ENCODE measurements at places on chromosomes 16 and 17. TPM values are rescaled to one million over a fixed set of nuclear protein-coding genes. Genes with fewer than 3 reads are reported as not detected.

TEX14 gene
- total RNA-seq = not detected

NAGPA gene
- total RNA-seq = 34.7 TPM

KATNIP gene
- 48.6 TPM for total RNA-seq

AGRP gene
- not detected for total RNA-seq

NATD1 gene
- 3.9 TPM for total RNA-seq

ST6GALNAC1 gene
- 363 TPM for total RNA-seq

RPL27 gene
- total RNA-seq = 459 TPM

TBX2 gene
- total RNA-seq = 9.0 TPM

KRT222 gene
- 1.0 TPM for total RNA-seq

CSH1 gene
- total RNA-seq = not detected

OR4D1 gene
- not detected for total RNA-seq

CAVIN1 gene
- 246 TPM for total RNA-seq

SEZ6L2 gene
- total RNA-seq = 6.1 TPM

MCRIP2 gene
- 100 TPM for total RNA-seq

DYNLRB2 gene
- not detected for total RNA-seq

ABAT gene
- total RNA-seq = 12.1 TPM

SECTM1 gene
- 268 TPM for total RNA-seq

DNASE1 gene
- 36.0 TPM for total RNA-seq

PRSS21 gene
- 0.58 TPM for total RNA-seq

CHST4 gene
- total RNA-seq = not detected

ANKFN1 gene
- total RNA-seq = 0.22 TPM

CLEC3A gene
- total RNA-seq = not detected

SLC5A11 gene
- 2.4 TPM for total RNA-seq

TVP23A gene
- not detected for total RNA-seq

ITGAD gene
- total RNA-seq = not detected

PPP1R27 gene
- 0.52 TPM for total RNA-seq

SCIMP gene
- total RNA-seq = 2.8 TPM

ABCA10 gene
- 14.2 TPM for total RNA-seq

CCL16 gene
- 0.20 TPM for total RNA-seq

ATP2A1 gene
- total RNA-seq = 1.6 TPM

TBC1D3 gene
- total RNA-seq = not detected

ZNF500 gene
- total RNA-seq = 11.0 TPM

KRTAP9-8 gene
- total RNA-seq = not detected

RHBDL3 gene
- 1.3 TPM for total RNA-seq

TOP2A gene
- 11.4 TPM for total RNA-seq

MT4 gene
- total RNA-seq = not detected

MYOCD gene
- 136 TPM for total RNA-seq

CARD14 gene
- 0.38 TPM for total RNA-seq

PDPR gene
- 43.6 TPM for total RNA-seq

PPL gene
- 13.9 TPM for total RNA-seq

UNC45B gene
- not detected for total RNA-seq

BCL6B gene
- total RNA-seq = 9.2 TPM
